ENCODE measurements at places on chromosomes 11 and 22.

- DNase-seq: no peak
These were observed 11.0 kb downstream of the DDB2 start for GRCh38 chr11:47225552-47226400.

DNA sequence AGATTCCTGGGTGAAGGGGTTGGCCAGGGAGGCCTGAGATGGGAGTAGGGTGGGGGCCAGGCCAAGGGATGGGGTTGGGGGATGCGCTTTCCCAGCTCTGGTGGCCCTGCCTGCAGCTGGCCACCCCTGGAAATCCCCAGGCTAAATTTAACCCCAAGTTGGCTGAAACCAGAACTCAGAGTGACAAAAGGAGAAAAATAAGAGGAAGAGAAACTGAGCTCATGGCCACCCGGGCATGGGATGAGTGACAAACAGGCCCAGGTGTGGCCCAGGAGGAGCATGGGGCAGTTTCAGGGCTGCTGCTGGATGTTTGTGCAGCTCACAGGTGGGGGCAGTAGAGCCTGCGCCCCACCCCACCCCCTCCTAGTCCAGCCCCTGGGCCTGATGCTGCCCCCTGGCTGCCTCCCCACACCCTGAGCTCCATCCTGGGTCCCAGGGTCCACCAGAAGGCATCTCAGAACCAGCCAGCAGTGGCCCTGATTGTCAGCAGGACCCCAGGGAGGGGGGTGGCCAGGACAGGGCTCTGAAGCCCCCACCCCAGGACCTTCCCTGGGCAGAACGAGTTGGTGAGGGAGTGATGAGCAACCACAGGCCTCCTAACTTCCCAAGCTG lies 48.0 kb downstream of the IGLL5 start:
- DNase-seq: no peak

DNA sequence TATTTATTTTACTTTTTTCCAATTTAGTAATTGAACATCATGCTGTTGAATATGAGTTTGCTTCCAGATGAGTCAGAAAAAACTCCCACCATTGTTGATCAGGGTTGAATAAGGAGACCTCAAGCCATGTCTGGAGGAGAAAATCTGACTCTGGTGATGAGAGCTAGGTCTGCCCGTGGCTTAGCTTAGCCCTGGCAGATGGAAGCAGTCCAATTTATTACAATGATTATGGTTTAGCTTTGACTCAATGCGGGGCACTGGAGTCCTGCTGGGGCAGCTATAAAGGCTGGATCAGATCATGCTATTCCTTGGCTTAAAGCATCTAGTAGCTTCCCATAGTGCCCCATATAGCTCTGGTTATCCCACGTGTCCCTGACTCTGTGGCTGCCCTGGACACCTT lies 506.5 kb downstream of the MN1 start:
- no peak for DNase-seq

DNA sequence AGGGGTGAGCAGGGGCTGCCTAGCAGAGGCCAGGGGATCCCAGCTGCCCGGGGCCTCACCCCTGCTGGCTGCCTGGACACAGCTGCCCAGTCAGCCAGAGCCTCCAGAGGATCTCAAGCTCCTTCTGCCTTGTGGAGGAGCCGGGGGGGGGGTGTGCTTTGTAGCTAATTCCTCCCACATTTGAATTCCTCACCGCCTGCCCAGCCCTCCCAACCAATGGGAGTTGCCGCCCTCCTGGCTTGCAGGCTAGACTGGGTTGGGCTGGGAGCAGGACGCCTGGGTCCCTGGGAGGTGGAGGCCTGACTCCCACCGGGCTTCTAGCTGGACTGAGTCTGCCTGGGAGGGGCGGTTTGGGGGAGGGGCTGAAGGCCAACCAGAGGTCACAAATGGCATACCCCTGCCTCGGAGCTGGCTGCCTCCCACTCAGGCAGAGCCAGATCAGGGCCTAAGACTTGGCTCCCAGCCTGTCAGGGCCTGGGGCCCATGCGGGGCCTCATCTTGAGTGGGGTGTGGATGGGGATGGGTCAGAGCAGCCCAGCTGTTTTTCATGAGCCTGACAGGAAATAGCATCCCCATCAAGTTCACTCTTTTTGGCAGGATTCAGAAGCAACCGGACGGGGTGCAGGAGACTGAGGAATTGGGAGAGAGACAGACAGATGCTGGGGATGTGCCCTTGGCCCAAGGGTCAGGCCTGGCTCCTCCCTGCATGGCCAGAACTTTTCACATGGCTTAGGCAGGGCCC lies 29.2 kb upstream of the PDE2A start:
- peak; percentile 60 for DNase-seq

- no peak for DNase-seq
These were observed 28.4 kb upstream of the HMOX1 start for GRCh38 chr22:35352214-35353111.

DNA sequence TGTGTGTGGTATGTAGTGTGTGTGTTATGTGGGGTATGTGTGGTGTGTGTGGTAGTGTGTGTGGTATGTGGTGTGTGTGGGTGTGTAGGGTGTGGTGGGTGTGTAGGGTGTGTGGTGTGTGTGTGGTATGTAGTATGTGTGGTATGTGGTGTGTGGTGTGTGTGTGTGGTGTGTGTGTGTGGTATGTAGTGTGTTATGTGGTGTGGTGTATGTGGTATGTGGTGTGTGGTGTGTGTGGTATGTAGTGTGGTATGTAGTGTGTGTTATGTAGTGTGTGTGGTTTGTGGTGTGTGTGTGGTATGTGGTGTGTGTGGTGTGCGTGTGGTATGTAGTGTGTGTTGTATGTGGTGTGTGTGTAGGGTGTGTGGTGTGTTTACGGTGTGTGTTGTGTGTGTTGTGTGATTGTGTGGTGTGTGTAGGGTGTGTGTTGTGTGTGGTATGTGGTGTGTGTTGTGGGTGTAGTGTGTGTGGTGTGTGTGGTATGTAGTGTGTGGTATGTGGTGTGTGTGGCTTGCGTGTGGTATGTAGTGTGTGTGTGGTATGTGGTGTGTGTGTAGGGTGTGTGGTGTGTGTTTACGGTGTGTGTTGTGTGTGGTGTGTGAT lies 4.2 kb upstream of the PPP6R2 start:
- DNase-seq: no peak

- DNase-seq: no peak
These were observed 76.2 kb downstream of the GALNT18 start for GRCh38 chr11:11545285-11546275.

- no peak for DNase-seq
These were observed 36.9 kb downstream of the OR6Q1 start for GRCh38 chr11:58067685-58068084.

- DNase-seq: no peak
These were observed 88.4 kb downstream of the GRIK4 start for GRCh38 chr11:120599816-120600420.

DNA sequence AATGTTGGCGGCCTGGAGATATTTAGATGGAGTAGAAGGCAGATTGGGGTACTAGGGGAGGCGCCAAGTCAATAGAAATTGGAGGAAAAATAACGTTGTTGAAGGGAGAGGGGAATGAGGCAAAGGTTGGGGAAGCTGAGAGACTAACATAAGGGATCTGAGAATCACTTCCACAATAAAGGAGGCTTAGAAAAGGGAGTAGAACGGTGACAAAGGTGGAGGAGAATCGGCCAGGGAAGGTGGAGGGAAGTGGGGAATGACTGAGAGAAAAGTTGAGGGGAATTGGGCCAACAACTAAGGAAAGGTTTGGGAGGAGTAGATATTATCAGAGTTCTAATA lies 510 bp downstream of the PPME1 start:
- DNase-seq: no peak
